ENCODE measurements at places on chromosomes 7 and 10.

DNA sequence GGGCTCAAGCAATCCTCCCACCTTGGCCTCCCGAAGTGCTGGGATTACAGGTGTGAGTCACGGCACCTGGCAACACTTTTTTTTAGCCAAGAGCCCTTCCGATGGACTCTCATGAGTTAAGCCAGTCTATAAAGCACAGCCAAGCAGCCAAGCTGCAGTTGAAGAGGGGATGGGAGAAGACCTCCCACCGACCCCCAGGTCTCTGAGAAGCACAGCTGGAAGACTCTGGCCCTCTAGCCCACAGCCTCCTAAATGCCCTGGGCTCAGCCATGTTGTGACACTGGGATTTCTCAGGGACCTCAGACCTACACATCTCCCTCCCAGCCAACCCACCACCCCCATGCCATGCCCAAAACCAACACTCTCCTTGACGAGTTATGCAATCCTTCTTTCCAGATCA, 31.1 kb downstream of the CALML3 start:
- DNase-seq, result no peak

GRCh38 chr10:75696536-75696935, 265.1 kb downstream of the LRMDA start:
- DNase-seq, result no peak

GRCh38 chr10:69957886-69958555, 94.6 kb upstream of the MACROH2A2 start:
- no peak for DNase-seq

DNA sequence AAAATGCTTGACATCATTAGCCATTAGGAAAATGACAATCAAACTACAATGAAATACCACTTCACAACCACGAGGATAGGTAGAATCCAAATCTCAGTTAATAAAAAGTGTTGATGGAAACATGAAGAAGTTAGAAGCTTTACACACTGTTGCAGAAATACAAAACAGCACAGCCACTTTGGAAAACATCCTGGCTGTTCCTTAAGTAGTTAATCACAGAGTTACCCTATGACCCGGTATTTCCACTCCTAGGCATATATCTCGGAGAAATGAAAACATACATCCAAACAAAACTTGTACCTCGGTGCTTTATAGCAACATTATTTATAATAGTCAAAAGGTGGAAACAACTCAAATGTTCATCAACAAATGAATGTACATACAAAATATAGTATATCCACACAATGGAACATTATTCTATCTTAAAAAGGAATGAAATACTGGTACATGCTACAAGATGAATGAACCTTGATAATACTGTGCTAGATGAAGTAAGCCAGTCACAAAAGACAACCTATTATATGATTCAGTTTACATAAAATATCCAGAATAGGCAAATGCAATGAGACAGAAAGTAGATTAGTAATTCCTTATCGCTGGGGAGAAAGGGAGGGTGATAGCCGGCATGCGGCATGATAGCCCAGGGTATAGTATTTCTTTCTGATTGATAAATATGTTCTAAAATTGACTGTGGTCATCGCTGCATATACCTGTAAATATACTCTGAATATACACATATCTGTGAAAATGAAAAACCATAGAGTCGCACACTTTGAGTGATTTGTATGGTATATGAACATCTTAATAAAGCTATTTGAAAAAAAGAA, 1.9 kb downstream of the VWDE start:
- DNase-seq, result no peak

- no peak for DNase-seq
These were observed 35.3 kb downstream of the PALD1 start for GRCh38 chr10:70513848-70514309.

GRCh38 chr10:96456296-96456840, 57.4 kb downstream of the TLL2 start:
- no peak for DNase-seq

GRCh38 chr7:44288811-44289340, 36.5 kb downstream of the CAMK2B start:
- no peak for DNase-seq

DNA sequence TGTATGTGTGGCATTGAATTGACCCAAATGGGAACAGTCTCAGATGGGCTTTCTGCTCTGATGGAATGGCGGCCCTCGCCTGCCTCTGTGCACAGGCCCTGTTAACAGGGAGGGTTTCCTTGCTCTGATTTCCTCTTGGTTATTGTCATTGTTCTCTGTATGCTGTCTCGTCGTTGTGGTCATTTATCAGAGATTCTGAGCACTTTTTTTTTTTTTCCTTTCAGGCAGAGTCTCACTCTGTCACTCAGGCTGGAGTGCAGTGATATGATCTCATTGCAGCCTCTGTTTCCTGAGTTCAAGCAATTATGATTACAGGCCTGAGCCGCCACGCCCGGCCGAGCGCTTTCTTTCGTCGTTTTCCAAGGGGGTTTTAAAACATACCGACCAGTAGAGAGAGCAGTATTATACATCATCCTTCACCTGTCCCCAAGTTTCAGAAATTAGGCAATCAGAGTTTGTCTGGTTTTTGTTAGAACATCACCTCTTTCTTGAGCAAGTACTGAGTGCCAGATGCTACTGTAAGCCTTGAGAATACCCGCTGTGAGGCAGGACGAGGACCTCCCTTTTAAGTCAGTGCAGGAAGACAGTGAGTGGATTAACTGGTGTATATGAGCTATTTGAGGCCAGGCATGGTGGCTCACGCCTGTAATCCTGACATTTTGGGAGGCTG, 6.5 kb downstream of the CHST12 start:
- no peak for DNase-seq

DNA sequence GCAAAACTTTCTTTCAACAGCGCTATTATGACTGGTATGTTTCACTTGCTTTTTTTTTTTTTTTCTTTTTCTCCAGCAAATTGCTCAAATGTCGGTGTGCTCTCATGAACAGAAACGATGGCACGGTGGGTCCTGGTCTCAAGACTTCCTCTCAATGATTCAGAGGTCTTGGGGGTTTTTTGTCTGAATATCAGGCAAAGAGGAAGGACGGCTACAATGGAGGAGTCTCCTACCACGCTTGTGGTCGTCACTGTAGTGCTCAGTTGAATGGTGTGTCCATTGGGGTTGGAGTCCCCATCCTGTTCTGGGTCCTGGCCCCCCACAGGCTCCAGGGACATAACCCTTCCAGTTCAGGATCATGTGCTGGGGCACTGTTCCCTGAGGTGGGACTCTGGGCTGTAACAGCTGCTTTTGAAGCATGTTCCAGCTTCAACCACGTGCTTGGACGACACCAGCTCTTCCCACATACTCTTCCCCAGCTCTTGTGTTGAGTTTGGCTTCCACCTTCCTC, 266.7 kb upstream of the KLF6 start:
- DNase-seq, result no peak

DNA sequence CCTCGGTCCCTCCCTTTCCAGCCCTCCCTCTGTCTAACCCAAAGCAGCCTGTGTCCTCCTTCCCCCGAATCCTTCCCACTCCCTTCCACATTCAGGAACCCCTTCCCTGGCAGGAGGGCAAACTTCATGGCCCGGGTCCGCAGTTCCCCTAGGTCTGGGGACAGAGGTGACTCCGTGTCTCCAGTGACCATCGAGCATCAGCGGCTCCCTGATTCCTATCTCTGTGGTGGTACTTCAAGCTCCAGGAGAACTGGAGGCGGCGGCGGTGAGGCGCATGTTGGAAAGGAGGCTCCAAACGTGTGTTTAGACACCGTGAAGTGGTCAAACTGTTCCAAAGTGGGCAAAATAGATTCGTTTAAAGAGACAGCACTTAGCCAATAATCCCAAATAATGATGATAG, 148.1 kb downstream of the PAXIP1 start:
- no peak for DNase-seq

GRCh38 chr10:45627412-45628048, 45.0 kb downstream of the ZFAND4 start:
- no peak for DNase-seq

DNA sequence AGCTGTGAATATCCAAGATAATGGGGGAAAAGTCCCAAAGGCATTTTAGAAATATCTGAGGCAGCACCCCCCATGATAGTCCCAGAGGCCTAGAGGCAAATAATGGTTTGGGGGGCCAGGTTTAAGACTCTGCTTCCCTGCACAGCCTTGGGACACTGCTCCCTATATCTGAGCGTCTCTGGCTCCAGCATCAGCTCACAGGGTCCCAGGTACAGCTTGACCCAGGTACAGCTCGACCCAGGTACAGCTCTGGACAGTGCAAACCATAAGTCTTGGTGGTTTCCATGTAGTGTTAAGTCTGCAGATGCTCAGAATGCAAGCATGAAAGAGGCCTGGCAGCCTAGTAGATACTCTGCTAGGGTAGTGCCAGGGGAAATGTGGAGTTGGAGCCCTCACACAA, 47.0 kb upstream of the VWDE start:
- no peak for DNase-seq

DNA sequence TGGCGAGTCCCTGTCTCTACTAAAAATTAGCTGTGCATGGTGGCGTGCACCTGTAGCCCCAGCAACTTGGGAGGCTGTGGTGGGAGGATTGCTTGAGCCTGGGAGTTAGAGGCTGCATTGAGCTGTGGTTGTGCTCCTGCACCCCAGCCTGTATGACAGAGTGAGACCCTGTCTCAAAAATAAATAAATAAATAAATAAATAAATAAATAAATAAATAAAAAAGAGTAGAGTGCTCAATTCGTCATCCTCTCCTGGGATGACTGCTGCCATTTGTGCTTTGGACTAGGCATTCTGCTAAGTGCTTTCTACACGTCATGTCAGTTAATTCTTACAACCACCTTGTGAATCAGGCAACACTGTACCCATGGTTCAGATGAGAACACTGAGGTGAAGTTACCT, 130.6 kb downstream of the DOCK1 start:
- no peak for DNase-seq

DNA sequence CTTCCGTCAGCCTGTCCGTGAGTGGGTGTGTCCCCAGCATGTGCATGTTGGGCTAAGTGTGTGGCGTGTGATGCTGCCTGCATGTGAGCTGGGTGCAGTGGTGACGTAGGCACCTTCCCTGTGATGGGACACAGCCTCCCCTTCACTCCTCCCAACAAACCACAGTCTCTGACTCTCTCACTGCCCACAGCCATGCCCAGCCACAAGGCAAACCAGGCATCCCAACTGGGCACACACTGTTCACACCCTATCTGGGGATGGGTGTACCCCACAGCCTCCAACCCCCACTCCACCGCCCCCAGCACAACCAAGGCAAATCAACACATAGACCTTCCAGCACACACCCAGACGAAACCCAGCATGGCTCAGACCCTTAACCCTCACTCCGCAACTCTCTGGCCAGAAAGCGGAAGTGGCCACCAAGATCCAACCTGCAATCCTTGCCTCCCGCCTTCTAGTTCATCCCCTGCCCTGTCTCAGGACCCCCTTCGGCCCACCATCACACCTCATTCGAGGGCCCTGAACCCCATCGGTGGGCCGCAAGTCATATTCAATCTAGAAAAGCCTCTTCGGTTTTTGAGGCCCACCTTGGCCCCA, 10.4 kb downstream of the PSD start:
- DNase-seq, result no peak

GRCh38 chr7:44748948-44749731, 493 bp downstream of the ZMIZ2 start:
- DNase-seq, result no peak

- no peak for DNase-seq
These were observed 216.5 kb downstream of the PTN start for GRCh38 chr7:137127058-137127457.

- DNase-seq, result no peak
These were observed 249.8 kb downstream of the ARHGAP12 start for GRCh38 chr10:31678575-31679516.

DNA sequence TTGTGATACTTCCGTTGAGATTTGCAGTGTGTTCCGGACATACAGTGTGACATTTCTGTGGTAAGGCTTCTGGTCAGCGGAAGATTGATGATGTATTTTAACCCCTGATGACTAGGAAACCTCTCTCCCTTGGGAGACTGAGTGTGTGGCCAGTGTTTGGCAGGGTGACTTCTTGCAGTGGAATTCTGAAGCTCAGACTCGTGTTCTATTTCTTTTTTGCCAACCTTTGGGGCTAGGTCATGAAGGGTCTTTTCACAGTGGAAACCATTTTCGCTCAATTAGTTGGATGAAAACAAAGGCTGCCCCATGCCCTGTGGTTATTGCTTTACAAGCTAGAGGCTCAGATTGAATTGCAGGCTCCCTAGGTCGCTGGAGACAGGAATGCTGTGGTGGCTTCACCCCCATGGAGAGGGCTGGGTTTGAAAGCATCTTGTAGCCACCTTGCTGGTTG, 288.9 kb downstream of the BBS9 start:
- DNase-seq, result no peak

- DNase-seq, result no peak
These were observed 208.9 kb upstream of the PRSS1 start for GRCh38 chr7:142540371-142540770.

- no peak for DNase-seq
These were observed 3.4 kb upstream of the LFNG start for GRCh38 chr7:2516194-2516555.

GRCh38 chr7:4659551-4660286, 22.4 kb upstream of the FOXK1 start:
- DNase-seq, result no peak

- DNase-seq, result no peak
These were observed 1.5 kb upstream of the SEMA3A start for GRCh38 chr7:84196084-84196503.

GRCh38 chr10:32155075-32155516, 98.9 kb upstream of the KIF5B start:
- no peak for DNase-seq

GRCh38 chr10:69864321-69864720, 62.6 kb downstream of the COL13A1 start:
- no peak for DNase-seq

- no peak for DNase-seq
These were observed at the start of gene ARHGAP21 for GRCh38 chr10:24723788-24724380. Gene ARHGAP21, minus strand, starts transcription at chr10:24723887. Its CDS starts 1,988 bp downstream, at chr10:24721899.

DNA sequence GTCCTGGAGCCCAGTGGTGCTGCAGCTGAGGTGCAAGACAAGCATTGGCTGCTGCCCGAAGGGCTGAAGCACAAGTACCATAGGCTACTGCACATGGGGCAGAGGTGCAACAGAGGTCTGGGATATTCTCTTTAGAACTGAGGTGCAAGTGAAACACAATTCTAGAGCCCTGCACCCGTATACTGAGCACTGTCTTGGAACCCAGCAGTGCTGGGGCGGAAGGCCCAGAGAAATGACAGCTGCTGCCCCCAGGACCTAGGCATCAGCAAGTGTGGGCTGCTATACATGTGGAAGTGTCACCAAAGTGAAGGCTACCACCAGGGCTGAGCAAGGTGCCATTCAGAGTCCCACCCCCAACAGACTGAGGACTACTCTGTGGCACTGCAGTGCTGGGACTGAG, 393.6 kb upstream of the STEAP1 start:
- DNase-seq, result no peak

- no peak for DNase-seq
These were observed 64.3 kb downstream of the MGMT start for GRCh38 chr10:129531195-129531968.

DNA sequence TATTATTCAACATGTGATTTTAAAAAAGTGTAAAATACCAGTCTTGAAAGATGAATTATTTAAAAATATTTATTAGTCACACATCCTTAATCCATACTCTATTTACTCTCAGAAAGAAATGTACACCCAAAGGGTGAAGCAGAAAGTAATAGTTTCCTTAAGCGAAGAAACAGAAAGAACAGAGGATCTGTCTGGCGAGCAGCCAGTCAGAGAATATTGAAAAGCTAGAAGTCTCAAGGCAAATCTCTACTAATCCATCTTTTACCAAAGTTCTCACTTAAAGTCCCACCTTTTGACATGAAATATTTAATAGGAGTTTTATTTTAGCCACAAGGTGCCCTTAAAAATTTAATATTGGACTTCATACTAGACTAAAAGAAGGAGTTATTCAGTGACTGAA, 46.7 kb downstream of the MKX start:
- DNase-seq, result no peak

GRCh38 chr10:108894402-108895301, 1028.7 kb downstream of the XPNPEP1 start:
- no peak for DNase-seq
